Cardiac muscle cell (in vitro differentiated cells and primary cell): ENCODE measurements at places on chromosomes 6 and 20. TPM values are rescaled to one million over a fixed set of nuclear protein-coding genes. Genes with fewer than 3 reads are reported as not detected.
A peak's percentile ranks its signal among the peaks of the same experiment; 100 is the strongest.

GRCh38 chr20:44692932-44693480, 22.2 kb upstream of the CCN5 start:
- no peak overlapping the region for H3K27ac ChIP-seq
- no peak overlapping the region for H3K4me3 ChIP-seq
- H3K36me3 ChIP-seq, result no peaks in the 10 kb centered on the region

GRCh38 chr20:34579191-34579978, 20.9 kb downstream of the MAP1LC3A start:
- H3K27me3 ChIP-seq, result no peaks in the 10 kb centered on the region
- no peaks in the 10 kb centered on the region for H3K36me3 ChIP-seq
- H3K4me1 ChIP-seq, result peaks cover 9% of the 10 kb centered on the region

DNA sequence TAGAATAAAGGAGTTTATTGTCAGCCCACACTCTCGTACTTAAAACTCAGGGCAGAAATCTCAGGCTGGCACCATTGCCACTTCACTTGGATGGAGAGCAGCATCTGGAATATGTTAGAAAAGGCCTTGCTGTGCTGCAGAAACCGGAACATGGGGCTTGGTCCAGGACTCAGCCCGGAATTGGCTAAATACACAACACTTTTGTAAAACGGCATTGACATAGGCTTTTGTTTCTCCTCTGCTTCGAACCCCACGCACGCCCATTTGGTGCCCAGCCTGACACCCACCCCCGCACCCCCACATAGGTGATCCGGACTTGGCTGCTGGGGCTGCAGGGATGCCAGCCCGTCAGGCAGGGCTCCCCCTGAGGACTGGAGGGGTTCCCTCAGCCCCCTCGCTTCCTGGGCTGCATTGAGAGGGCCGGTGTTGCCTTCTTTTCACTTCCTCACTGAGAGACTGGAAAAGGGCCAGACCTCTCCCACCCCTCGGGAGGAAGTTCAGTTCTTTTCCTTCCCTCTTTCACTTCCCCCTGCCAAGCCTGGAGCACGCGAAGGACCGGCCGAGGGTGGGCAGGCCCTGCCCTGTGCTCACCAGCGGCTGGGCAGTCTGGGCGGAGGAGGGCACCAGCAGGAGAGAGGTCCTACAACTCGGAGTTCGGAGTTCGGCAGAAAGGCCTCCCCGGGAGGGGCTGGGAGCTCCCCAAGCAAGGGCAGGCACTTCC, 17.9 kb upstream of the CST3 start:
- H3K36me3 ChIP-seq, result no peaks in the 10 kb centered on the region
- no peaks in the 10 kb centered on the region for H3K4me1 ChIP-seq
- no peak for DNase-seq

- H3K27me3 ChIP-seq, result no peaks in the 10 kb centered on the region
- H3K4me1 ChIP-seq, result peaks cover 5% of the 10 kb centered on the region
- H3K36me3 ChIP-seq, result no peaks in the 10 kb centered on the region
Observed at GRCh38 chr6:148746363-148747144, at the start of gene UST. TSS of gene UST (plus strand) at chr6:148747030. CDS start at chr6:148747431, 401 bp downstream.

DNA sequence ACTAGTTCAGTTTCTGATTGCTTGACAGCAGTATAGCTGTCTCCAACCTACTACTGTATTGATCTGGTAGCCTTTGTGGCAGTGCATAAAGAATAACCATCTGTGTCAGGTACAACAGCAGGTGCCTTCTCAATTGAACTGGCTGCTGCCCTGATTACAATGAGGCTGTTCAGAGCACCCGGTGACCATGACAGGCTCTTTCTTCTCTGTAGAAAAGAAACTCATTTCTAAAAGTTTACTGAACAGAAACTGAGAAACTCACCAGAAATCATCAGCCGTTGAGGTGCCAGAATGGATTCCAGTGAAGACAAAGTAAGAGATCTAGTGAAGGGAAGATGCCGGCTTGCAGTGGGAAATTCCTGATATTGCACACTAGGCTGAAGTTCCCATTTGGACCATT, 954.4 kb downstream of the PHF3 start:
- H3K4me1 ChIP-seq, result no peaks in the 10 kb centered on the region
- H3K27ac ChIP-seq, result no peak overlapping the region
- no peaks in the 10 kb centered on the region for H3K36me3 ChIP-seq
- DNase-seq, result no peak
- no peak overlapping the region for H3K4me3 ChIP-seq

GRCh38 chr6:154241581-154241980, 115.0 kb downstream of the IPCEF1 start:
- no peaks in the 10 kb centered on the region for H3K36me3 ChIP-seq
- H3K4me3 ChIP-seq, result no peak overlapping the region
- DNase-seq, result peak; percentile 3
- peaks cover 3% of the 10 kb centered on the region for H3K4me1 ChIP-seq

GRCh38 chr20:2051946-2052345, 49.7 kb upstream of the STK35 start:
- no peak for DNase-seq
- H3K27me3 ChIP-seq, result peaks cover 91% of the 10 kb centered on the region
- H3K27ac ChIP-seq, result no peak overlapping the region

GRCh38 chr6:131015025-131015591, 47.9 kb downstream of the EPB41L2 start:
- DNase-seq, result no peak
- H3K36me3 ChIP-seq, result no peaks in the 10 kb centered on the region
- H3K27ac ChIP-seq, result no peak overlapping the region
- no peaks in the 10 kb centered on the region for H3K27me3 ChIP-seq

GRCh38 chr6:70524721-70525286, 41.9 kb upstream of the SDHAF4 start:
- H3K27me3 ChIP-seq, result no peaks in the 10 kb centered on the region
- no peaks in the 10 kb centered on the region for H3K4me1 ChIP-seq
- peaks cover 23% of the 10 kb centered on the region for H3K36me3 ChIP-seq
- DNase-seq, result peak; percentile 1
- H3K27ac ChIP-seq, result no peak overlapping the region

- no peaks in the 10 kb centered on the region for H3K27me3 ChIP-seq
- no peak overlapping the region for H3K4me3 ChIP-seq
- H3K36me3 ChIP-seq, result no peaks in the 10 kb centered on the region
Observed at GRCh38 chr6:114194362-114195026, 148.3 kb downstream of the HS3ST5 start.

- no peaks in the 10 kb centered on the region for H3K36me3 ChIP-seq
- peaks cover 44% of the 10 kb centered on the region for H3K4me1 ChIP-seq
- H3K27ac ChIP-seq, result peak overlapping the region; percentile 80
- H3K4me3 ChIP-seq, result no peak overlapping the region
Observed at GRCh38 chr6:158718461-158719046, 68.7 kb downstream of the SYTL3 start.

GRCh38 chr6:15921243-15921642, 207.6 kb upstream of the MYLIP start:
- DNase-seq, result no peak
- H3K27me3 ChIP-seq, result no peaks in the 10 kb centered on the region
- no peaks in the 10 kb centered on the region for H3K36me3 ChIP-seq
- no peak overlapping the region for H3K4me3 ChIP-seq
- H3K4me1 ChIP-seq, result peaks cover 11% of the 10 kb centered on the region
- no peak overlapping the region for H3K27ac ChIP-seq

DNA sequence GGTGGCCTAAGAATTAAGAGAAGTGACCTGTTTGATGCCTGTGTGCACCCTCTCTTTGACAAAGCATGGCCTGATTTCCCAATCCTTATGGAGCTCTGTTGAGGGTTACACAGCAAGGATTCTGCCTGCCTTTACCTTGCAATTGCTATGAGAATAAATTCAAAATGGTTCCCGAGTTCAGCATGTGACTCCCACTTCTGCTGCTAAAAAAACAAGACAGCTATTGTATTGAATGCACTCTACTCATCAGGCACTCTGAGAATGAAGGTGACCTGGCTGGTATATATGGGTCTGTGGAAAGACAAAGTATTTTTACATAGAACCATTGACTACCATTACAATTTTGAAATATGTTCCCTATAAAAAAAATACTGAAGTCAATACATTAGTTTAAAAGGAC, 190.3 kb downstream of the ATXN1 start:
- H3K4me3 ChIP-seq, result no peak overlapping the region
- H3K27me3 ChIP-seq, result no peaks in the 10 kb centered on the region
- DNase-seq, result no peak
- H3K27ac ChIP-seq, result no peak overlapping the region
- H3K36me3 ChIP-seq, result no peaks in the 10 kb centered on the region
- peaks cover 6% of the 10 kb centered on the region for H3K4me1 ChIP-seq

GRCh38 chr6:36032261-36032660, 4.7 kb downstream of the MAPK14 start:
- no peaks in the 10 kb centered on the region for H3K36me3 ChIP-seq
- H3K27me3 ChIP-seq, result no peaks in the 10 kb centered on the region
- no peak overlapping the region for H3K27ac ChIP-seq
- H3K4me3 ChIP-seq, result no peak overlapping the region

- no peak overlapping the region for H3K4me3 ChIP-seq
- no peak for DNase-seq
- no peak overlapping the region for H3K27ac ChIP-seq
- no peaks in the 10 kb centered on the region for H3K36me3 ChIP-seq
Observed at GRCh38 chr20:19073584-19074218, 138.7 kb upstream of the SLC24A3 start.

- H3K4me3 ChIP-seq, result no peak overlapping the region
- no peak for DNase-seq
- no peaks in the 10 kb centered on the region for H3K27me3 ChIP-seq
- H3K27ac ChIP-seq, result no peak overlapping the region
Observed at GRCh38 chr6:118825661-118826060, 68.3 kb upstream of the ASF1A start.

Gene RING1
- 42.1 and 44.2 TPM in 2 replicates for polyA plus RNA-seq

Gene RNF217
- 9.4 and 13.2 TPM in 2 replicates for polyA plus RNA-seq

Gene TJAP1
- 23.1 and 25.8 TPM in 2 replicates for polyA plus RNA-seq

Gene PRDM13
- polyA plus RNA-seq, result not detected in 2 replicates

Gene KCNK16
- not detected in 2 replicates for polyA plus RNA-seq

Gene SPATA25
- polyA plus RNA-seq, result 6.6 and 7.4 TPM in 2 replicates

Gene ARHGAP18
- polyA plus RNA-seq, result 0.25 and 1.3 TPM in 2 replicates

Gene CLDN20
- polyA plus RNA-seq, result 0.19 and 0.44 TPM in 2 replicates

Gene BMP5
- polyA plus RNA-seq, result 127 and 155 TPM in 2 replicates
